EH (cell line): ENCODE measurements at places on chromosomes 11 and 22.

GRCh38 chr11:15815246-15816195 is 540.8 kb downstream of the SOX6 start:
- DNase-seq, result peak; percentile 19

GRCh38 chr22:44534335-44534734 is 36.3 kb upstream of the RTL6 start:
- DNase-seq, result no peak

DNA sequence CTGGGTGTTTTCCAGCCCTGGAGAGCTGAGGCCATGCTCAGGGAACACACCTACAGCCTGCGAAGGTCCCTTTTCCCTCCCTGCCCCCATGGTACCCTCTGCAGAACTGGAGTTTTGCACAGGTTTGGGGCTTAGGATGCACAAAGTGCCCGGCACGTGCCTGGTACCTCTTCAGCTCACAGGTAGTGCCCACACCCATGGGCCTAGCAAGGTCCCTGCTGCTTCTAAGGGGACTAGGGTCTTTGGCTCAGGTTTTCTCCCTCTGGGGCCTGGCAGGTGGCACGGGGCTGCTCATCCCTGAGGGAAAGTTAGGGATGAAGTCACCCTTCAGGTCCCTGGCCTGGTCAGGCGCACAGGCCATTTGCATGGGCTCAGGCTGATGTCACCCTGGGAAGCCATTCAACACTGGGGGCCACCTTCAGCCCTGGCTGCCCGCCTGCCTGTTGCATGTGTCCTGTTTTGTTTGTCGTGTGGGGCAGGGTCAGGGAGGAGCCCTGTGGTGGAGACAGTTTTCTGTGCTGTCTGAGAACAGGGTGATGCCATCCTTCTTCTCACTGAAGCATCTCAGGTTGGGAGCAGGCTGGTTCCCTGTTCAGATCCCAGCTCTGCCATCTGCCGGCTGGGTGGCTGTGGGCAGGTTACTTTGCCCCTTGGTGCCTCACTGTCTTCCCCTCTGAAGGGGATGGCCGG is 68.3 kb upstream of the CRYBB3 start:
- no peak for DNase-seq

GRCh38 chr22:48209473-48210197 is 1447.2 kb downstream of the TBC1D22A start:
- DNase-seq, result no peak

DNA sequence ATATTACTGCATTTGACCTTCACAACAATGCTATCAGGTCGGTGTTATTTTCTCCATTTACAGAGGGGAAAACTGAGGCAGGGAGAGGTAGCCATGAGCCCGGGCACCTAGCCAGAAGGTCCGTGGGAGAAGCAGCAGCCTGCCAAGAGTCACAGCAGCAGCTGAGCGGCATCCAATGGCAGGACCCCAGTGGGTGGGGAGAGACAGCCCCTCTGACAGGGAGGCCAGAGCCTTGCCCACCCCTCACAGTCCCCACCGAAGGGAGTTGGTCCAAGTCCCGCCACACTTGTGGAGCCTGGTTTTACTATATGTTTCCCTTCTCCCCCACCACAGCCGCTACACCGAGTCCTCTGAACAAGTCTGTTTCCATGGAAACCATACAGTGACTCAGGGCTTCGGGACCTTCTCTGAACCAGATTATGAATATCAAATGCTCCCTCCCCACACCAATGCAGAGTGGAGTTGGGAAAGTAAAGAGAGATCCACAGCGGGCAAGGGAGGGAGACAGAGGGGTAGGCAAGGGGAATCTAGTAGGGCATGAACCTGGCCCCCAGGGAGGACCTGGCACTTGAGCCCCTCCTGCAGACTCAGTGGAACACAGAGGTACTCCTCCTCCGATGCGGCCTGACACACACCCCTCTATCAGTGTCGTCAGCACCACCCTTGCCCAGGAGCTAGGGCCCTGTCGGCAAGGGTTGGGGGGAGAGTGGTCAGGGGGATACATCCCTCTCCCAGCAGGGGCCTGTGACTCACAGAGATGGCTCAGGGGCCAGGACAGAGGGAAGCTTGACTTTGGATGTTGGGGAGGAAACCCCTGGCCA is 2.5 kb downstream of the CHST1 start:
- peak; percentile 87 for DNase-seq
